Neural crest cell (in vitro differentiated cells): ENCODE measurements at places on chromosomes 5 and 9.
A peak's percentile ranks its signal among the peaks of the same experiment; 100 is the strongest.

DNA sequence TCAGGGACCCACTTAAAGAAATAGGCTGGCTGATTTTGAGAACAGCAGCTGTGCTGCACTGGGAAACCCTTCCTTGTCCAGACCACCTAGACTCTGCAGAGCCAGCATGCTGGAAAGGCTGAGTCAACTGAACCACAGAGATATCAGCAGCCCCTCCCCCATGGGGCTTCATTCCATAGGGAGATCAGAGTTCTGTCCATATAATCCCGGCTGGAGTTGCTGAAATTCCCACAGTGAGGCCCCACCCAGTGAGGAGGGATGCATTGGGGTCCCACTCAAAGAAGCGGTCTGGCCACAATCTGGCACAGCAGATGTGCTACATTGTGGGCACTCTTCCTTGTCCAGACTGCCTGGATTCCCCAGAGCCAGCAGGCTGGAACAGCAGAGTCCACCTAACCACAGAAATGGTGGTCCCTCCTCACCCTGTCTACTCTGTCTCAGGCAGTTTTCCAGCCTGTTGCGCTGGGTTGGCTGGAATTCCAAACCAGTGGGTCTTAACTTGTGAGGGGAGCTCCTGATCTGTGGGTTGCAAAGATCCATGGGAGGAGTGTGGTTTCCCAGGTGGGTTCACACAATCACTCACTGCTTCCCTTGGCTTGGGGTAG is 127.1 kb downstream of the RNF180 start:
- no peak for DNase-seq

DNA sequence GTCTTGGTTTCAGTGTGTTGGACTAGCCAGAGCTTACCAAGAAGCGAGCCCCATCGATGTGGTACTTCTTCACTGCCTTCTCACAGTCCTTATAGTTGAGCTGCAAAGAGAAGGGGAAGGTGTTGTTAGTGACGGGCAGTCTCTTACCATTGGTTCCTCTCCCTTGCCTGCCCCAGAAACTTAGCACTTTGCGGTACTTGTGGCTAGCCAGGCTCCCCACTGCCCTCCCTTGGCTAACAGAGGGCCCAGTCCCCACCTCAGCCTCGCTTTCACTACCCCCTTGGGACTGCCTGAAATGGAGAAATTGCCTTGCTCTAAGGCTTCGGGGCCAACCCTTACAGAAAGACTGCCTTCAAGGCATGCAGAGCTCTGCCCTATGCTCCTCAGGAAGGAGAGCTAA is 4.3 kb downstream of the LCP2 start:
- no peak for DNase-seq

- no peak for DNase-seq
These were observed at the start of gene PRLR for GRCh38 chr5:35230038-35230611. PRLR (minus strand) TSS chr5:35230487; CDS start chr5:35089620, 140,867 bp downstream.

DNA sequence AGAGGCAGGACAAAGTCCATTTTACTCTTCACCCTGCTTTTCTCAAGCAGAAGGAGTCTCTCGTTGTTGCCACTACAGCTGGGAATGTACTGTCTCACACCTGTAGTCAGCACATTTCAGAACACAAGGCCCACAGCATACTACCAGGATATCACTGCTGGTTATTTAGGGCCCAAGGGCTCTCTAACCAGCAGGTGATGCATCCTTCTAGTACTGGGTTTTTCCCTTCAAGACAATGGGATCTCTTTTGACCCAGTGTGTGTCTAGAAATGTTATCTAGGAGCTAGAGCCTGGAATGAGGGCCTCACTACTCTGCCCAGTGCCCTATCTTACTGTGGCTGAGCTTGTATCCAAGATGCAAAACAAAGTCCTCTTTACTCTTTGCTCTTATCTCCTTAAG is 235.1 kb upstream of the PRR16 start:
- no peak for DNase-seq

DNA sequence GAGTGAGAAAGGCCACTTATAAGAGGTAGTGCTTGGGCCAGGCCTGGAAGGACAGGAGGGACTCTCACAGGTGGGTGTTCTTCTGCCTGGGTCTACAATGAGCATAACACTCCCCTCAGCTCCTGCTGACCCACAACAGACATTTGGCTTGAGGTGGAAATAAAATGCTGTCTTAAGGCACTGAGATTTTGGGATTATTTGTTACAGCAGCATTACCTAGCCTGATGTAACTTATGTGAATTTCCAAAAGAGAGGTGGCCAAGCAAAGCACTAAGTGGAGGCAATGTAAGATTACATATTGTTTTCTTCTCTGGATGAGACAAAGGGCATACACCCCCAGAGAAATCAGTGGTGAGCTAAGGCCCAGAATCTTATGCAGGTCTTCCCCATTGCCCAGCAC is 221.5 kb downstream of the PAX5 start:
- no peak for DNase-seq

- DNase-seq, result peak; percentile 50
These were observed 601.8 kb upstream of the ZNF608 start for GRCh38 chr5:125348221-125348692.

GRCh38 chr9:112793213-112793810 is 42.8 kb downstream of the SNX30 start:
- DNase-seq, result peak; percentile 41

DNA sequence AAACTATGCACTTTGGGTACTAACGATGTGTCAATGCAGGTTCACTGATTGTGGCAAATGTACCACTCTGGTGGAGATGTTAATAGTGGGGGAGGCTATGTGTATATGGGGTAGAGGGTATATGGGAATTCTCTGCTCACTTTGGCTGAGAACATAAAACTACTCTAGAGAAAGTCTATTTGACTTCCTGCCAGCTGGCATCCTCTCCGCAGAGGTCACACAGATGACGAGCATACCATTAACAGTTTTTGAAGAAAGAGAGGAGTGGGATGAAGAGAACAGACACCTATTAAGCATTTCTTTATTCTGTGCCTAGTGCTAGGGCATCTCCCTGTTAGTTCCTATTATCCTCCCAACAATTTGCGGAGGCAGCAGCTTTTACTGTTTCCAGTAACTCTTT is 58.4 kb upstream of the TRIM32 start:
- no peak for DNase-seq

DNA sequence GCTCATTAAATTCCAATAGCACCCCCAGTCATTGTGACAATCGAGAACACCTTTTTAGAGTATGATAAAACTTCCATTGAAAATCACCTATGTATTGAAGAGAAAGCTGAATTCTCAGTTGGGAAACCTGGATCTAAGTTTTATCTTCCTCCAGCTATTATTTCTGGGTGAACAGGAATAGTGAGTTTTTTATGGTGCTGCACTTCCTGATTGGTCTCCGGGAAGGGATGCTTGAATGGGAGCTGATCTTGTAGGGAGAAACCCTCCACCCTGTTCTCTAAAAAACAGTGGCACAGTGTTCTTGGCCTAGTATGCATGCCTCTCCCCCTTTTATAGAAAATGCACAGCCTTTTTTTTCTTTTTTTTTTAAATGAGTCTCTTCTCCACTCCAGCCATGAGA is 112.2 kb downstream of the ACTBL2 start:
- DNase-seq, result no peak

GRCh38 chr5:150261231-150261630 is 28.3 kb downstream of the CAMK2A start:
- DNase-seq, result no peak

GRCh38 chr9:136670576-136671253 is 8.0 kb downstream of the EGFL7 start:
- no peak for DNase-seq

GRCh38 chr9:88072831-88073375 is 65.4 kb downstream of the SPATA31C2 start:
- no peak for DNase-seq

GRCh38 chr5:172769342-172769615 is 1.7 kb downstream of the DUSP1 start:
- DNase-seq, result no peak

- no peak for DNase-seq
These were observed 31.0 kb downstream of the ABLIM3 start for GRCh38 chr5:149172261-149172660.

GRCh38 chr5:171897231-171897630 is 109.2 kb downstream of the FBXW11 start:
- no peak for DNase-seq

DNA sequence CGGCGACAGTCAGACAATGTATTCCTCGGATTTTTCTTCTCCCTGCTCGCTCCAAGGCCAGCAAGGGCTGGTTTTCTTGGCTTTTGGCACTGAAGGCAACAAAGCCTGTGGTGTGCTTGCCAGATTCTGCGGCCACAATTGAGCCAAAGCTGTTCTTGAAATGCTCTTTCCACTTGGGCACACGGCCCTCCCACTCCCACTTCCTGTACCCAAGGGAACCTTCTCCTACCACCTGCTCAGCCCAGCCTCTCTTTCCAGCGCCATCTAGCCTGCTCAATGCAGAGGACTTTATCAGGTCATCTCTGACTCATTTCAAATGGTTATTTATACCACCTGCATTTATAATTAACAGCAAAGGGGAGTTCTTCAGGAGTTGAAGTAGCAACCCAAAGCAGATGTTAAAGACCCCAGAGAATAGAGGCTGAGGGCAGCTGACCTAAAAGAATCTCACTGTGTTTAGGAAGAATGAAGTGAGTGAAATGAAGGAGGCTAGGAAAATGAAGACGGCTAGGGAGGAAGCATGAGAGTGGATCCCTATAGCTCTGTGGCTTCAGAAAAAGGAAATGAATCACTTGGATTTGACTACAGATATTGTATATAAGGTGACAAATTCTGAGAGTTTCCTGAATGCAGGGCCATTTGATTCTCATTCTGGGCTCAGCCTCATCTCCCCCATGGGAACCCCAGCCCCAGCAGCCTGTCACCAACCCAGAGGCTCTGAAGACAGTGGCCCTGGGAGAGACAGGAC is 439.0 kb downstream of the ENC1 start:
- DNase-seq, result no peak

- no peak for DNase-seq
These were observed 21.0 kb upstream of the TOR1B start for GRCh38 chr9:129781981-129782380.

GRCh38 chr9:137615387-137615871 is 3.4 kb upstream of the EHMT1 start:
- no peak for DNase-seq

- DNase-seq, result no peak
These were observed 132.4 kb downstream of the ROR2 start for GRCh38 chr9:91817493-91818224.

DNA sequence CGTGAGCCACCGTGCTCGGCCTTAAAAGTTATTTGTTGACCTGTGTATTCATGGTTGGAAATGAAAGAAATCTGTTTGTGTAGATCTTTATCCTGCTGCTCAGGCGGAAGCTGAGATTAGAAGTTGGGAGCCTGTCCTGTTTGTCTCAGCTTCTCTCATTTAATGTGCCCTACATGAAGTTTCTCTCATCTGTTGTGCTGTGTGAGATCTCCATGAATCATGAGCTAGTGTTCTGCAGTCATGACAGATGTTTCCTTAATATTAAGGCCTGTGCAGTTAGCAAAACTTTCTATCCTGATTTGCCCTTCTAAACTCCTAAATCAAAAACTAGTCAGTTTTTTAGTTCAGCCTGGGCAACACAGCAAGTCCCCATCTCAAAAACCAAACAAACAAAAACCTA is 59.5 kb downstream of the FAM78A start:
- no peak for DNase-seq

GRCh38 chr9:77218612-77219011 is 41.3 kb downstream of the VPS13A start:
- DNase-seq, result no peak

DNA sequence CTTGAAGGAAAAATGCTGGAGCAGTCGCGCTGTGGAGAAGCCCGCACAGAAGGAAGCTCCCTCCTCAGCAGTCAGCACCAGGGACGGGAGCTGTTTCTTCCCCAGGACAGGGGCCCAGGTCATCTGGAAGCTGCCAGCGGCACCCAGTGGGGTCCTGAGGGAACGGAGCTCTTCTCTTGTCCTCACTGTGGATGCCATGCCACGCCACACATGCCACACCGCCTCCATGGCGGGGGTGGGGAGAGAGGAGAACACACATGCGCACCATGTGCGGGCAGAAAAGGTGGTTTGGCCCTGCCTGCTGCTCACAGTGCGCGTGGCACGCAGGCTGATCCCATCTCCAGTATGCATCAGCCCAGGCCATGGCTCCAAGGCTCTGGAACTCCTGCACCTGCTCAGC is 41.7 kb upstream of the ZNF354B start:
- DNase-seq, result no peak

- no peak for DNase-seq
These were observed 3.2 kb downstream of the NEURL1B start for GRCh38 chr5:172644266-172644665.

- DNase-seq, result no peak
These were observed 91.0 kb downstream of the SNX18 start for GRCh38 chr5:54608423-54609085.

DNA sequence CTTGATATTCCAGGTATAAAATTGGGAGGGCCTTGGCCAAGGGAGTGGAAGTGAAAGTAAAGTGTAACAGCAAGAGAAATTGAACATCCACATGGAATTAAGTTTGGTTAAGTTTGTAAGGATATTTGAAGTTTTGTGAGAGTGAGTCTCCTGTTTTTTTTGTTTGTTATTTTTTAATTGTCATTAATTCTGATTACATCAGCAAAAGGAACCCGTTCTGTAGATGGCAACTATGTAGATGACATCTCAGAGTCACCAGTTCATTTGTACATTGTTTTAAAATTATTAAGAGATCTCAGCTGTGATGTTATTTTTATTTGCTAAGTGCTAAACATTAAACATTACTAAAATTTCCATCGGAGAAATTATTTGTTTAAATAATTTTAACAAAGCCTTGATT is 65.2 kb downstream of the XRCC4 start:
- DNase-seq, result no peak

DNA sequence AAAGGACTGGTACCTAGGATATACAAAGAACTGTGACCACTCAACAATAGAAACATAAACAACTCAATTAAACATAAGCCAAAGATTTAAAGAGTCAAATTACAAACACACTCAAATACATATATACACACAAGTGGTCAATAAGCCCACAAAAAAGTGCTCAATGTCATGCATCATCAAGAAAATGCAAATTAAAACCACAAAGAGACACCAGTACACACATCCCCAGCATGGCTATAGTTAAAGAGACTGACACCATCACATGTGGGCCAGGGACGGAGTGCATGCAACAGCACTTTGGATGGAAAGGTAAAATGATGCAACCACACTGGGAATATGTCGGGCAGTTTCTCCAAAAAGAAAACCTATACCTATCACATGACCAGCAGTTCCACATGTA is 89.7 kb downstream of the CAAP1 start:
- no peak for DNase-seq

DNA sequence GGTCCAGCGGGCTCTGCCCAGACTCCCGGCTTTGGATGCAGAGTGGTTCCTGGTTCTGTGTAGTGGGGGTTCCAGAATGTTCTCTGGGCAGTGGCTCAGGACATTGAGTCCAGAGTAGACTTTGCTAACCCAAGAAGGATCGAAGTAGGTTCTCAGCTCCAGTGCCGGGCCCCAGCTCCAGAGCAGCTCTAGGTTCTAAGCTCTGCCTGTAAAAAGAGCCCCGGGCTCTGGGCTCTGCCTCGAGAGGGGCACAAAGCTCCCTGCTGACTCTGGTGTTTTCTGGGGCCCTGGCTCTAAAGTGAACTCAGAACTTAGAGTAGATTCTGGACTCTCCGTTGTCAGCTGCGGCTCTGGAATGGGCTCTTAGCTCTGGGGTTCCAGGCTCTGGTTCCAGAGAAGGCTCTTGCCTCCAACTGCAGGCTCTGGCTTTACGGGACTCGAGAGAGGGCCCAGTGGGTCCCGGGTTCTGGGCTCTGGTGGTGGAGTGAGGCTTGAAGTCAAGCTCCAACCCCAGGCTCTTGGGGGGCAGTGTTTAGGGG is 414 bp downstream of the WDR38 start:
- no peak for DNase-seq

GRCh38 chr5:6788439-6788838 is 75.2 kb downstream of the TENT4A start:
- DNase-seq, result no peak

- DNase-seq, result peak; percentile 55
These were observed 43.9 kb downstream of the CRB2 start for GRCh38 chr9:123399803-123400378.
